Tibial artery (tissue), 4 donors: ENCODE measurements at places on chromosomes 6 and 20.
A peak's percentile ranks its signal among the peaks of the same experiment; 100 is the strongest.

- DNase-seq: no peak
These were observed 563 bp downstream of the MGME1 start for GRCh38 chr20:17969278-17969883.

GRCh38 chr6:124467366-124467765, 494.9 kb upstream of the RNF217 start:
- no peak for DNase-seq

- DNase-seq: no peak
These were observed 105.9 kb downstream of the LY86 start for GRCh38 chr6:6694368-6694780.

DNA sequence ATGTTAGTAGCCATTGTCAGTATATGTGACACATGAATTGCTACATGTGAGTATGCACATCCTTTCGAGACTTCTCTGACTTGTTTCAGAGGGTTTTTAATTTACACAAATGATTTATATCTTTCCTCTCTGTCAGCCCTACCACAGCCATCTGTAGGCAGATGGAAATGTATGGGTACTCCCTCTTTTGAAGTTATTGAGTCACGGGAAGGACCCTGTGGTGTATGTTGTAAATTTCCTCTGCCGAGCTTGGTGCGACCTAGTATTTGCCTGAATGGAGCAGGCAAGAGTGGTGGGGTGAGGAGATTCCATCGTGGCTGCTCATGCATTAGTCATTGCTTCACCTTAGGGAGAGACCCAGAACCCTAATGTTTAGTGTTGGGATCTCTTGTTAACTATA, 171.9 kb downstream of the JARID2 start:
- no peak for DNase-seq

- no peak for DNase-seq
These were observed 154.4 kb downstream of the TMEM200A start for GRCh38 chr6:130520221-130520620.

DNA sequence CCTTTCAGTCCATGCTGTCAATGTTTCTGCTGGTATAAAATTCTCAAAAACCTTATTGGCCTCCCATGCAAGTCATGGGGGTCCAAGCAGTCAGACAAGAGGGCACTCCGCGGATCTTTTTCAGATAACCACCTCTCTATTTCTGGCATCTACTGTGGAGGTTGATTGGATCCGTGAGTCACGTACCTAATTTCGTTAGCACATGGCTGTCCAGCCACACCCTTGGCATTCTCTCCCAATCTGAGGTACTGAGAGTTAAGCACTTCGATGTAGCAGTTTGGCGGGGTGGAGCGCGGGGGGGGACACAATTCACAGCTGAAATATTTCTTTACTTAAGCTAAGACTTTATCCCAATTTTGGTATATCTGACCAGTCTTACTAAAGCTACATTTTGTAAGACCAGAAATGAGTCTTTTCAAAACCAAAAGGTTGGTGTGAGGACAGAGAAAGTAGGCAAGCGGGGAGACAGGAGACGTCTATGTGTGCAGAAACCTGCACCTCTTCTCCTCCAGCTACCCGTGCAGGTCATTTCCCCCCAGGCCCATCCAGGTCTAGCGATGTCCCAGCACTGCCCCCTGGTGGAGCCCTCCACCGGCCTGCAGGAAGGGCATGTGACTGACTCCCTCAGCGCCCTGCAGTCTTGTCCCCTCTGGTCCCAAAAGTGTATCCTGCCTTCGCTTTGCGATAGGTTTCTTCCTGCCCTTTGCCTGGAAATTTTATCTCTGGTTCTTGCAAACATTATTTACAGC, 113.1 kb downstream of the ADAT2 start:
- no peak for DNase-seq

DNA sequence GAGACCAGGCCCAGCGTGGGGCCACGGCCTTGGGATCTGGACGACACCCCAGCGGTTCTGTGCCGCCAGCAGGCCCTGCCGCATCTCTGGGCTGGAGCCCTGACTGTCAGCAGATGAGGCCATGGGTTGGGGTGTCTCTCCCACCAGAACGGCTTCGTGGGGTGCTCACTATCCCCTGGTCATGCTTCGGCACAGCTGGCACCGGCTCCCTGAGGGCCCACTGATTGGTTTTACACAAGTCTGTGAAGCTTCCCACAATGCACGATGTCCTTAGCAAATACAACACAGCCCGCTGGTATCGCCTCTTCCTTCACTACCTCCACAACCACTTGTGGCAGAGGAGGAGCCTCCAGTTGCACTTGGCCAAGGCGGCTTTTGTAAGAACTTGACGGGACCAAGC, 94.3 kb downstream of the THBS2 start:
- no peak for DNase-seq

GRCh38 chr6:111032484-111033140, 50.8 kb downstream of the RPF2 start:
- no peak for DNase-seq

DNA sequence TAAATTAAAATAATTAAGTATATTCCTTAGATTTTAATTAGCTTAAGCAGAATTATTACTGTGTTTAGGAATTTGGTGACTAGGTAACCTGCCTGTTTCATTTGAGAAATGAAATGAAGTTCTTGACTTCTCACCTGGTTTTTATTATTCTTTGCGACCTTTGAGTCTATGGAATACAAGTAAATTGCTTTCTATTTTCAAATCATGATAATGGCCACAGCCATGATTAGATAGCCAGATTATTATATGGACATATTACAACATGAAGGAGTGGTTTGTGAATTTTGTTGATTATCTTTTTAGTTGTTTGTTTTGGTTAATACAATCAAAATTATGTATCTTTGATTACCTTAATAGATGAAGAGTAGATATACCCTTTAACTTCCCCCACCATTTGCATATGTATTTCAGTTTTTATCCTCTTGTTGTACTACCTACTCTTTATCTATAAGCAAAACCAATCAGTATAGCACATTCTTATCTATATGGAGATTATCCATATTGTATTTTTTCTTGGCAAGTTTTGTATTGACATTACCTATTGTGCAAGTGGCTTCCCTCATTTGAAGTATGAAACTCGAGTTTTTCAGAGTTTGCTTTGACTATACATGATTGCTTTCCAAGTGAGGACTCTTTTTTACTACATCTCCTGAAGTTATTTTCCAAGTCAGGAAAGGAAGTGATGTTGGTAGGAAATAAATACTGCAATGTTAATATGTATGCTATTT, 47.9 kb downstream of the CD2AP start:
- DNase-seq: no peak

DNA sequence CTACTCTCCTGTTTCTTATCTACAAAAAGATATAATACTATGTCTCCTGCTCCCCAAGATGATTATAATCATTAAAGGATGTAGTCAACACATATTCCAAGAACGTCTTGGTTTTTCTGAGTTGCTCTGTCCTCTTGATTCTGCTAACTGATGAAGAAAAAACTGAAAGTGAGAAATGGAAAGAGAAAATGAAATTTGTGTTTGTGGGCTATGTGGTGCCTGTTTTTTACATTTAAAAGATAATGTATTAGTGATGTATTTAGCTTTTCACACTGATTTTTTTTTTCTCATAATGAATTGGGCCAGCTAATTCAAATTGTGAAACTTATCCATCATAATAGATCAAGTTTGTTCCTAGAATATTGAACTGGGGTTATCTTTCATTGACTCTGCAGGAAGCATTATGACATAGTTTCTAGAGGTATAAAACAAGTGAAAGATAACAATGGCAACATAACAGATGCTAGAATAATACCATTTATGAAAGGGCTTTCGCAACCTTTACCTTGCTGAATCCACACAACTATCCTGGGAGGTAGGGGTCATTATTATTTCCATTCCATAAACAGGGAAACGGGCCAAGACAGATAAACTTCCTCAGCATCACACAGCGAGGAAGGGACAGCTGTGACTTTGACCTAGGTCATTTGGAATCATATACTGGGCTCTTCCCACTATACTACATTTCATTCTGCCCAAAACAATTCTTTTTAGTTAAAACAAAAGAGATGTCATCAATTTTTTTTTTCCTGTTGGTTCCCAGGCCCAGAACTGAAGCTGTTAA, 336.7 kb downstream of the GJA1 start:
- no peak for DNase-seq

- DNase-seq: no peak
These were observed 2641.1 kb upstream of the DEFB115 start for GRCh38 chr20:28616354-28616753.

- DNase-seq: no peak
These were observed 15.7 kb upstream of the HEY2 start for GRCh38 chr6:125733516-125734300.

DNA sequence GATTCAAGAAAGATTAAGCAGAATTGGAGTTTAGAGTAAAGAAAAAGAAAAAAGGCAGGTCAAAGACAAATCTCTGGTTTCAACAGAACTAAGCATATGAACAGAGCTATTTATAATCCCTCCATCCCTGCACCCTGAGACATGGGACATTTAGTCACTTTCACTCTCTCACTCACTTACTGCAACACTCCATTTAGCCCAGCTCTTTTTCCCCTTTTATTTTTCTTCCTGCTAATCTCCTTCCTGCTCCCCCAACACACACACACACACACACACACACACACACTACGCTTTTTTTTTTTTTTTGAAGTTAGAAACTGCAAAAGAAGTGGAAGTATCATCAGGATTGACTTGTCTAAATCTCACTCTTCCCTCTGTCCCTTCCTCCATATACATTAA, 45.1 kb upstream of the TBC1D7 start:
- no peak for DNase-seq

GRCh38 chr6:1778686-1779235, 169.0 kb downstream of the FOXC1 start:
- peak; percentile 85 for DNase-seq

- DNase-seq: peak; percentile 27
These were observed 117.0 kb downstream of the BMP5 start for GRCh38 chr6:55758156-55758937.

DNA sequence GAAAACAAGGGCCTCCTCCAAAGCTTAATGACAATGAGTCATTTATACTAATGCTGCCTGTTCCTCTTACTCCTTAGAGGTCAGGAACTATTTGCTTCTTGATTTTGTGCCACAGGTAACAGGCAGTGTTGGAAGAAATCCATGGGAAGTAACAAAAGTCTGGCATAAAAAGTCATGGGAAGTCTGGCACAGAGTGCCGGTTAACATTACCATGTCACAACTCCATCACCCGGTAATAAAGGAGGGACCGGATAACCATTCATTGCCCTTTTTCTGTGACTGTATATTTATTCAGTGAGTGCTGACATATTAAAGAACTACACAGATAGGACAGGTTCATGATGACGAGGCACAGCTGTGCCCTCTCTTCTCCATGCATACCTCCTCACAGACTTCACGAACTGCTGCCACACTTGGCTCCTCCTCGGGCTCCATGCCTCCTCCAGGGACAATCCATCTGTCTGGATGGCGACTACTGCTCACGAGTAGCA, 50.9 kb downstream of the NUDT3 start:
- no peak for DNase-seq

DNA sequence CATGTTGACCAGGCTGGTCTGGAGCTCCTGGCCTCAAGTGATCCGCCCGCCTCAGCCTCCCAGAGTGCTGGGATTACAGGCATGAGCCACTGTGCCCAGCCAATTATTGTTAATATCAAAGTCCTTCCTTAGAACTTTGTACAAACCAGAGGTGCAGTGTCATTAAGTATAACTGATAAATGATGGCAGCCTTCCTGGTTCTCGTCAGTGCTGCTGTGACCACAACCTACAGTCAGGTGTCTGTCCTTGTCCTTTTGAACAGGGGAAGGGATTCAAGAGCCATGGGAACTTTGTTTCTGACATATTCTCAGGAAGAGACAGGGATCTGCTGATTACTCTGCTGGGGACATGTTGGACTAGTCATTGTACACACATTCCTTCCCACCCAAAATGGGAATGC, 103.2 kb upstream of the TIAM2 start:
- DNase-seq: no peak

GRCh38 chr20:38172408-38172807, 7.3 kb upstream of the TGM2 start:
- peak; percentile 13 for DNase-seq

DNA sequence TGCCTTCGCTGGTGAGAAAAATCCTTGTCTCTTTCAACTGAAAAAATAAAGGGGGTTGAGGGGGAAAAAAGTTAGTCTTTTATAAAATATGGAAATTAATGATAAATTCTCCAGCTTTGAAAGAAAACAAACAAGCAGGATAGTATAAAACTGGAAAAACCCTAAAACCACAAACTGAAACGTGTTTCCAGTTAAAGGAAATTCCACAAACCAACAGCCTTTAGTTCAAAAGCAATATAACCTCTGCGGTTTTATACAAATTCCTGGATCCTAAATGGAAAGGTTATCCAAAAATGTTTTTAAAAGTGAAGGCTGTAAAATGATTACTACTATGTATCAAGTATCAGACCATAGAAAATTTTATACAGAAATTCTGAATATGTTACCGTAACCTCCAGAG, 55.6 kb downstream of the BMP5 start:
- DNase-seq: no peak

DNA sequence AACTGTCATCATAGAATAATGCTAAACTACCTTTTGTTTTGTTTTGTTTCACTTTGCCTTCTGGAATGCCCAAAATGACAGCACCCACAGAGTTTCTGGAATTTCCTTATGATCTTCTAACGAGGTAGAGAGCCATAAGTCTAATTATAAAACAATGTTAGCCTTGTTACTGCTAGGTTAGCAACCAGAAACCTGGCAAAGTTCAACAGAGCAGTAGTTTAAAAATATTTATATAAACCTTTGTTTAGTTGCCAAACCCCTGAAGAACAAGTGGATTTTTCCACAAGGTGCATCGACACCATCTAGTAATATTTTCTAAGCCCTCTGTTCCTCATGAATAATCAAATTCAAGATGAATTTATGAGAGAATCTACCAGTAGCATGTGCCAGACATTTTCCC, 27.6 kb upstream of the IPCEF1 start:
- DNase-seq: no peak

GRCh38 chr6:64227863-64228262, 592.3 kb downstream of the PHF3 start:
- no peak for DNase-seq

DNA sequence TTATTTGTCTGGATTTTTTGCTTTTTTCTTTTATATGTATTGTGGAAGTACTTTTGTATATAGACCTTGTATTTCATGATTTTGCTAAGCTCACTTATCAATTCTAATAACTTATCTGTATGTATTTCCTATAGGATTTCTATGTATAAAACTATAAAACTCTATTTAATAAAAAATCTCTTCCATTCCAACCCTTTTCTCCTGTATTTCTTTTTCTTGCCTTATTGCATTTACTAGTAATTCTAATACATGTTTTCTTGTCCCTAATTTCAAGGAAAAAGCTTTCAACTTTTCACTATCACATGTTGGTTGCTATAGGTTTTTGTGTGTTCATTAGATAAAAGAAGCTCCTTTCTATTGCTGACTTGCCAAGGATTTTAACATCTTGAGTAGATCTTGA, 125.3 kb downstream of the MBOAT1 start:
- DNase-seq: no peak

GRCh38 chr6:110140650-110141049, 38.8 kb downstream of the WASF1 start:
- DNase-seq: no peak

GRCh38 chr6:90095788-90096187, 200.9 kb downstream of the BACH2 start:
- no peak for DNase-seq

- no peak for DNase-seq
These were observed 51.6 kb upstream of the GRIK2 start for GRCh38 chr6:101341926-101342325.
